NCI-H1105 (cell line): ENCODE measurements at places on chromosomes 6 and 20.

DNA sequence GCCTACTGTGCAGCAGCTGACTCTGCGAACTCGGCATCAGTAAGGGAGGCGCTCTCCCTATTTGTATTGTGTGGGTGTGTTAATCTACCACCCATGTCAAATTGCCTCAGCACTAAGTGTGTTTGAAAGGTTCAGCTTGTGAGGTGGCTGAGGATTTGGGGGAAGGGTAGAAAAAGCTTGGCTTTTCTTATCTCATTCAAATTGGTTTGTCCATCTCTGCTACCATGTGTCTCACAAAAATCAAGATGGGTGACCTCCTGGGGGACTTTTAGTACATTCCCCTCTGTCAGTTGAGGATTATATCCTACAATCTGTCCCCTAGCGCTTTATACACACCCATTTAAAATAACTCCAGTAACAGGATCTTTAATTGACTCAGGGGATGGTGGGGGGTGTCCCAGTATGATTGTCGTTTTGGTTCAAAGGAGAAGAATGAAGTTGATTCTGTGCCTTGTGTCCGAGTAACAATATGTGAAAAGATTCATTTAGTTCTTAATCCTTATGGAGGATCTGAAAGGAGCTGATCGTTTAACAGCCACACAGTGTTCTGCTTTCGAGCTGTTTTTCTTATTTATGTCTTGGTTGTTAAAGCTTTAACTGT lies 609.6 kb downstream of the PKHD1 start:
- no peak for DNase-seq

GRCh38 chr20:7660165-7660564 lies 280.1 kb downstream of the HAO1 start:
- no peak for DNase-seq

DNA sequence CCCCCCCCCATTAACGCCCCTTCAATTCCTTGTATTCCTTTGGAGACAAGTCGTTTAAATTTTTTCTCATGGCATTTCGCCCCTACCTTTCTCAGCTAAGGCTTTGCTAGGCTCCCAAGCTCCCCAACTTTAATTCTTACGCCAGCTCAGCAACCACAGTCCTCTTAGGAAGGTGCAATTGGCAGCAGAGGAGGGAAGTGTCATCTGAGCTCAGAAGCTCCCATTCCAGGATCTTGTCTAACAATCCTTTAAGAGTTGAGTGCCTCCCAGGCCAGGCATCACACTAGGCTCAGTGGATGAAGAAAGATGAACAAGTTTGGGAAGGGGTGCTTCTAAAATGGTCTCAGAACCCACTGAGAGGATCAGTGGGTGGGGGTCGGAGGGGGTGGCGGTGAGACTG lies 131.2 kb upstream of the AKAP12 start:
- DNase-seq, result no peak

- no peak for DNase-seq
Observed at GRCh38 chr20:12064540-12064939, 146.8 kb downstream of the BTBD3 start.

GRCh38 chr6:46733341-46733801 lies 1.8 kb downstream of the PLA2G7 start:
- no peak for DNase-seq

- DNase-seq, result no peak
Observed at GRCh38 chr6:3260296-3260695, 1.5 kb downstream of the PSMG4 start.
